GM12878 (cell line): ENCODE measurements at places on chromosomes 11 and 22. TPM values are rescaled to one million over a fixed set of nuclear protein-coding genes. Genes with fewer than 3 reads are reported as not detected.

- DNase-seq = no peak
These were observed 5.1 kb upstream of the P2RX6 start for GRCh38 chr22:21009638-21010425.

DNA sequence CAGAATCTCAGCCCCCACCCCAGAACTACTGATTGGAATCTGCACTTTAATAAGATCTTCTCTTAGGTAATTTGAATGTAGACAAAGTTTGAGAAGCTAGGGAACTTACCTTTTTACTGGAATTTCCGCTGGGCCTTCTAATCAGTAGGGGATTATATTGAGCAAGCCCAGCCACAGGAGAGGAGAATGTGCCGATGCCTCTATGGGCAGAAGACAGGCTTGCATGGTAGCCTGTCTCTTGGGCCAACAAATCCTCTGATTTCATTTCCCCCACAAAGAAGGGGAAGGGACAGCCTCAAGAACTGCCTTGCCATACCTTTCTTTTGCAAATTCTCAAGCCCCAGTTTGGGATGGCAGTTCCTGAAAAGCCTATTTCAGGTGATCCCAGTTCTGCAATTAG lies 163.4 kb upstream of the BDNF start:
- no peak for DNase-seq

DNA sequence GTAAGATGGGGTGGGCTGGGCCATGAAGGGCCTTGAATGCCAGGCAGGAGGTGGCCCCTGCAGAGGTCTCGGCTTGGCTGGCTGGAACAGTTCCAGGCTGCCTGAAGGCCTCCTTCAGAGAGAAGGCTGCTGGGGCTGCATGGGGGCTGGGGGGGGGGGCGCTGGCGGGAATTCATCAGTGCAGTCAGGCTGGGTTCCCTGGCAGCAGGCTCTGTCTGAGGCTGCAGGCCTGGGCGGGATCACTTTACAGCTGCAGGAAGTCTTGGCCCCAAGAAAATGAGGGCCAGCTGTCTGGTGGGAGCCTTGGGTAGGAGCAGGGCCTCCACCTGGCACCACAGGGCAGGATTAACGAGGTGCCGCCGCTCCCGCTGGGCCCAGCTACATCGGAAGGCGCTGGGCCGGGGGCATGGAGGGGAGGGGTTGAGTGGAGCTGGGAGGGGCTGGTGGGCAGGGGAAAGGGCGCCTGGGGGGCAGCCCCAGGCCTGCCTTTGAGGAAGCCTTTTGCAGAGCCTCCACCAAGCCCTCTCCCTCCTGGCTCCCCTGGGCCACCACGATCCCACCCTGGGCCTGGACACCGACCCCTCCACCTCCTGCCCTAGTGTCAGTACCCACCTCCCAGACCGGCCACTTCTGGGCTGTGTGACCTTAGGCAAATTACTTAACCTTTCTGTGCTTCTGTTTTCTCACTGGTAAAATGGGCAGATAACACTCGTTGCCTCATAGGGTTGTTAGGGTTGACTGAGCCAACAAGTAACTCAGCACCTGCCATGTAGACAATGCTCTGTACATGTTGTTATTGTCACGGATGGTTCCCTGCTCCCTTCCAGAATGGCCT lies 31.0 kb upstream of the HMOX1 start:
- no peak for DNase-seq

DNA sequence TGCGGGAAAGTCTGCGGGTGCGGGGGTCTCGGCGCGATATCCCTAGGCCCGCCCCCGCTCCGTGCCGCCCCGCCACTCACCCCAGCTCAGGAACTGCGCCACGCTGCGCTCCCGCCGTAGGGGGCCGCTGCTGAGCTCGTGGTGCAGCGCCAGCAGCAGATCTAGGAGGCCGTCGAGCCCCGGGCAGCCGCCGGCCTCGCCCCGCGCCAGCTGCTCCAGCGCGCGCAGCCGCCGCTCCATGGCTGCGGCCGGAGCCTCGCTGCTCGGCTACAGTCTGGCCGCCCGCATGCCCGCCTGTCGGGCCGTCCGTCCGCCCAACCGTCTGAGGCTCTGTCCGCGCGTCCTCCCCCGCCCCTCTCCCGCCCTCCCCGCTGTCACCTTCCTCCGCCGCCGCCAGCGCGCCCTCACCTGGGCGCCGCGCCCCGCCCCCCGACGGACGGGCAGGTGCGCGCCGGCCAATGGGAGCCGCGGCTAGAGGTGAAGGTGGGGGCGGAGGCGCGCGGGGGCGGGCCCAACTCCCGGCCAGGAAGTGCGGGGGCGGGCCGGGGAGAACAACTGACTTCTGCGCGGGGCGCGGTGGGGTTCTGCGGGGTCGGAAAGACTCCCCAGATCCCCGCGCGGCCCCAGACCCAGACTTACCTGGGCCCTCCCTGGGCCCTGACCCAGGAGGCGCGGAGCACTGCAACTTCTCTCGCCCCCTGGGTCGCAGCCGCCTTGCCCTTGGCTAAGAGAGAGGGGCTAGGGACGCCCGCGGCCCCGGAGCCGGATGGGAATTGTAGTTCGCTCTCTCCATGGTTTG lies at the start of gene CDC42BPG:
CDC42BPG (minus strand) TSS at position 324 of the 799 bp plus-strand sequence; CDS start at position 240, 84 bp downstream.
- no peak for DNase-seq

DNA sequence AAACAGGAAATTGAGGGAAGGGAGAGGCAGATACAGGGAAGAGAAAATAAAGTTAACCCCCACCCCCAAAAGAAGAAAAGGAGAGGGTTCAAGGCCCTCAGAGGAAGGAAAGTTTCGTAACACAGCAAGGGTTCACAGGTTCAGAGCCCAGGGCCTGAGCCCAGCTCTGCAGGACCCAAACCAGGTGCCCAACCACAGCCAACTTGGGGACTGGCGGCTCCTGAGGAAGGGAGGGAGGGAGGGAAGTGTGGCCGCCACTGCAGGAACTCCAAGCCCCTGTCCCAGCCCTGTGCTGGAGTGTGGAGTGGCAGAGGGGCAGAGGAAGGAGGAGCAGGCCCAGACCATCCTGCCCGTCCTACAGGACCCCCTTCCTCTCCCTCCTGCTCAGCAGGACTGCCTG lies 59.2 kb downstream of the ELFN2 start:
- no peak for DNase-seq

GRCh38 chr11:1235306-1235900 lies 12.5 kb downstream of the MUC5B start:
- DNase-seq = no peak

DNA sequence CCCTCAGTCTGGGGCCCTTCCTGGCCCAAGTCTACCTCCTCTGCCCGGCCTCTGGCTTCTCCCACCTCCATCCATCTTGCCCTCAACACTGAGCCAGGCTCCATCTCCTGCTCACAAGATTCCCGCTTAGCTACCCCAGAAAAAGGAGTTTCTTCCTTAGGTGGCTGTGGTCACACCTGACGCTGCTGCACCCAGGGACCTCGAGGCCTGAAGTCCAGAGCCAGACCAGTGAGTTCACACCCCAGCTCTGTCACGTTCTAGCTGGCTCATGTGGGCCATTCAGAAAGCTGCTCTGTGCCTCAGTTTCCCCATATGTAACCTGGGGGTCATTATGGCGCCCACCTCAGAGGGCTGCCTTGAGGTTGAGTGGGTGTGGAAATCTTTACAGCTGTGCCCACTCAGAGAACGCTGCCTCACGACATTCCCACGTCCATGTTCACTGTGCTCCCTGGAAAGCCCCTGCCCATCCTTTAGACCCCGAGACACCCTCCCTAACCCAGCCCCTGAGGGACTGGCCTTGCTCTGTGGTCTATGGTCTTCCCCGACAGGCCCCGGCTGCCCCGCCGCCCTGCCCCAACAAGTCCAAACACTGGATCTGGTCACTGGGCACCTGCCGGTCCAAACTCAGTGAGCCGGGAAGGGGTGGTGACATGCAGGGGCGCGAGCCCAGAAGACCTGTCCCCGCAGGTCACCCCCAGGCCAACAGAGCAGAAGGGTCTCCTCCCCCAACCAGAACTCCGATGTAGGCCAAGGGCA lies 9.8 kb downstream of the PLXNB2 start:
- no peak for DNase-seq

- DNase-seq = no peak
These were observed 51.7 kb downstream of the CHRDL2 start for GRCh38 chr11:74679513-74679865.

DNA sequence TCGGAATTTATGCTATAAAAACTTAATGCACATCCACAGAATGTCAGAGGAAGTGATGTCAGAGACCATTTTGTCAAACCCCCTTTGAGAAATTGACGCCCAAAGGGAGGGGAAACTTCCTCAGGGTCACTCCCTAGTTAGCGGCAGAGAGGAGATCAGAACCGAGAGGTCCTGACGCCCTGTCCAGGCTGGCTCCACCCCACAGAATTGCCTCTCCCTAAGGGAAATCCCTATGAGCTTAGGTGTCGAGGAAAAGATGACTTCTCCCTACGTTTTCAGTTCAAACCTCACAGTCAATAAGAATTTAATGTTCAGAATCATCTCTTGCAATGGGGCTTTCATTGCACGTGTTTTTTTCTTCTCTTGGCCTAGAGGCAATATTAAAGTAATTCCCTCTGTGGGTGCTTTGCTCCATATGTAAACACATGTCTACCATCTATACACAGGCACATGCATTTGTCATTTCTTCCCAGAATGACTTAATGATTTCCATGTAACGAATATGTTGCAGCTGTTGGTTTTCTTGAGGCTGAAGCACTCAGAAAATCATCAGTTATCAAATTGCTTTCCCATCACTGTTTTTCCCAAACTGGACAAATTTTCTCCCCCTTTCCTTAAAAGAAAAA lies 148.7 kb upstream of the TIMP3 start:
- DNase-seq = no peak

DNA sequence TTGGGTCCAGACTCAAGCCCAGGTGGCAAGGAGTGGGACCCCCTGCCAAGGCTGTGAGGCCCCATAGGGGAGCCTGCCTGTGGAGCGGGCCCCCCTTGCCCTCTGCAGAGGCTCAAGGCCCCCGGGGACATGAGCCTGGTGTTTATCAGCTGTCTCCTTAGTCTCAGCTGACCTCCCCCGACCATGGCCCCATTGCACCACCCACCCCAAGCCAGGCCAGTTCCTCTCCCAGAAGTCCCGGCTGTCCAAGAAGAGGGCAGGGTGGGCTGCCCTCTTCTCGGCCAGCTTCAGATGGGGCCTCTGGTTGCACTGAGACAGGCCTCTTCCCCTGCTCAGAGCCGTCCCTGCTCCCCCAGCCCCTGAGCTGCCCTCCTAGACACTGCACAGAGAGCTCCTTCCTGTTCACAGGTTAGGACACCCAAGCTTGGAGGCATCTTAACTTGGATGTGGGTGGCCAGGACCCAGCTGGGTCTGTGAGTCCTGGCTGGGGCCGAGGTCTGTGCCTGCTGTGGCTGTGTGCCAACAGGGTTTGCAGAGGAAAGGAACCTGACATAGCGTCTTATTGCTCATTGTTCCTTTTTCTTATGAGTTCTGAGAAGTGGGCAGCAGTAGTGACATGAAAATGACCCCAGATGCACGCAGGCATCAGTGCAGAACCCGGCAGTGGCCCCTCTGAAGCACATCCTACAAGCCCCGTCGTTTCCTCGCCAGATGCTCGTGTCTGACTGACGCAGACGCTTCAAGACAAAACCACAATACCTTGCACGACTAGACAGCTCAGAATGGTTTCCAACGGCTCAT lies 5.4 kb downstream of the TRABD start:
- DNase-seq = peak; percentile 85

DNA sequence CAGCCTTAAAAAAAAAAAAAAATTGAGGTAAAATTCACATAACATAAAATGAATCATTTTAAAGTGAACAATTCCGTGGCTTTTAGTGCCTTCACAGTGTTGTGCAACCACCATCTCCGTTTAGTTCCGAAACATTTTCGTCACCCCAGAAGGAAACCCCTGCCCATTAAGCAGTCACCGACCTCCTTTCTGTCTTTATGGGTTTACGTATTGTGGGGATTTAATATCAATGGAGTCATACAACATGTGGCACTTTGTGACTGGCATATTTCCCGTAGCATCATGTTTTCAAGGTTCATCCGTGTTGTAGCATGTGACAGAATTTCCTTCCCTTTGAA lies 65.5 kb downstream of the BCR start:
- DNase-seq = no peak

GRCh38 chr11:107721207-107721606 lies 9.4 kb upstream of the SLN start:
- no peak for DNase-seq

DNA sequence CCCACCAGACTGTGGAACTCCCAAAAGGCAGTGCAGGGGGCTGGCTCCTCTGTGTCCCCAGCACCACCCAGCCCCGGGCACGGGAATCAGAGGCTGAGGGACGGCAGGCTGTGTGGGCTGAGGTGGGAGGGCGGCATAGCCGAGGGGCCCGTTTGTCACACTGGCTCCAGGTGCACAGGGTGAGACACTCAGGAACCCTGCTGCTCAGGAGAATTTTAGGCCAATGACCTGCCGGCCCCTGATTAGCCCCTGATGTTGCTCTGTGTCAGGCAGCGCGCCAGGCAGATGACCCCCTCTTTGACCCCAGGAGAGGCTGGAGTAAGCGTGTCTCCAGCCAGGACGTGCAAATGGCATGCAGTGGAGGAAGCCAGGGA lies 52.7 kb downstream of the RTL6 start:
- no peak for DNase-seq

GRCh38 chr11:134442246-134442645 lies 30.2 kb upstream of the B3GAT1 start:
- no peak for DNase-seq

DNA sequence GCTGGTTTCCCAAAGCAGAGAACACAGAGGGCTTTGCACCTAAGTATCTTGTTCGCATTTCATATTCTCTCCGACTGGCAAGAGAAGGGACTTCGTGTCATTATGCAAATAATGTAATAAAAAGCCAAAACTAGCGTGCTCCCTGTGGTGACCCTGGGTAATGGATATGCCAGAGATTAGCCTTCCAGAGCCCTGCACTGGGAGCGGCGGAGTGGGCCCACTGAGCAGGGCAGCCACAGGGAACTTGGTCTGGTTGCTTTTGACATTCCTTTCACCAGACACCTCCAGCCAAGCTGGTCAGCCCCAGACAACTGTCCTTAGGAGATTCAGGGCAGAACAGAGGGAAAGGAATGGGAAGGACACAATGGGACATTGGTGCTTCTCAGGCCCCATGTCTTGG lies 56.1 kb downstream of the FLI1 start:
- DNase-seq = no peak

DNA sequence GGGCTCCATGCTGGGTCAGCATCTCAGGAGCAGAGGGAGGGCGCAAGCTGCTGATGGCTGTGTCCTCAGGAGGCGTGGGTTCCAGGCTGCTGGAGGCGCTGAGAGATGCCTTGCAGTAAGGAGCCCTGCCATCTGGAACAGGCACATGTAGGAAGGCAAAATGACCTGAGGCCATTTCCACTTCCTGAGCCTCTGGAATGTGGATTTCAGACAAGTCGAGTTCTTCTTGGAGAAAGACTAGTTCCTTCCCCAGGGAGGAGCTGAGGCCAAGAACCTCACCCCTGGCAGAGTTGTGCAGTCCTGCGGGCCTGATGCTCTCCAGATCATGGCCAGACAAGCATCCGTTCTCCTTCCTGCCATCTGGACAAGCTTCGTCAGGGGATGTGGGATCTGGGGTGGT lies 19.3 kb downstream of the HPS4 start:
- DNase-seq = no peak

MYRF gene
- 0.32 and 0.64 TPM in 2 replicates for polyA plus RNA-seq

LRP4 gene
- polyA plus RNA-seq = not detected in 2 replicates

RAB36 gene
- polyA plus RNA-seq = 1.3 and 1.4 TPM in 2 replicates

RAG1 gene
- 0.14 and 0.44 TPM in 2 replicates for polyA plus RNA-seq

HOATZ gene
- polyA plus RNA-seq = not detected in 2 replicates

JHY gene
- polyA plus RNA-seq = 4.6 and 5.4 TPM in 2 replicates

SYT9 gene
- polyA plus RNA-seq = not detected in 2 replicates

FGF19 gene
- not detected in 2 replicates for polyA plus RNA-seq

NNMT gene
- polyA plus RNA-seq = 1.2 TPM in 1 of 2 replicates, not detected in the other

TENM4 gene
- polyA plus RNA-seq = not detected in 2 replicates

WNT11 gene
- polyA plus RNA-seq = 0.17 TPM in 1 of 2 replicates, not detected in the other

FOLH1 gene
- not detected in 2 replicates for polyA plus RNA-seq

CASP12 gene
- polyA plus RNA-seq = not detected in 2 replicates

XPNPEP3 gene
- 8.9 and 11.3 TPM in 2 replicates for polyA plus RNA-seq

MS4A3 gene
- not detected in 2 replicates for polyA plus RNA-seq

F2 gene
- not detected in 2 replicates for polyA plus RNA-seq
